Natural killer cell treated with Interleukin-12 subunit alpha and Interleukin-12 subunit beta and Interleukin-15 and Interleukin-18, amount 100 ng/mL, for 72 hours (primary cell): ENCODE measurements at places on chromosomes 7 and 10. TPM values are rescaled to one million over a fixed set of nuclear protein-coding genes. Genes with fewer than 3 reads are reported as not detected.

SNCG gene
- total RNA-seq, result not detected

DPY19L1 gene
- total RNA-seq, result 30.9 TPM

DNA sequence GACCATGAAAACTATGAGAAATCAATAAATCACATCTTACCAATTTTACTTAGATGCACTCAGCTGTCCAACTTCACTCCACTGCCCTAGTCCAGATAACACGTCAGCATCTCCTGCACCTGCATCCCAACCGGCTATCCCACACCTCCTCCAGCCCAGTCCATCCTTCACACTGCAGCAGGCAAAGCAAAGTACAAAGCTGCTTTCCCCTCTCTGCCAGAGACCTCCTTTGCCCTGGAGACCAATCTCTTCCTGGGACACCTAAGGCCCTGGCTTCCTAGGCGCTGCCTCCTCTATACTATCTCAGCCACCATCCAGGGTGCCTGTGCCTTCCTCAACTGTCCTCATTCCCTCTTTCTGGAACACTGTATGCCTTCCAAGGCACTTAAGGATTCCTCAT lies 90.3 kb upstream of the DDC start:
- H3K4me1 ChIP-seq, result peaks cover 11% of the 10 kb centered on the region
- peaks cover 5% of the 10 kb centered on the region for H3K27me3 ChIP-seq
- no peak for DNase-seq
- H3K4me3 ChIP-seq, result no peak overlapping the region

DNA sequence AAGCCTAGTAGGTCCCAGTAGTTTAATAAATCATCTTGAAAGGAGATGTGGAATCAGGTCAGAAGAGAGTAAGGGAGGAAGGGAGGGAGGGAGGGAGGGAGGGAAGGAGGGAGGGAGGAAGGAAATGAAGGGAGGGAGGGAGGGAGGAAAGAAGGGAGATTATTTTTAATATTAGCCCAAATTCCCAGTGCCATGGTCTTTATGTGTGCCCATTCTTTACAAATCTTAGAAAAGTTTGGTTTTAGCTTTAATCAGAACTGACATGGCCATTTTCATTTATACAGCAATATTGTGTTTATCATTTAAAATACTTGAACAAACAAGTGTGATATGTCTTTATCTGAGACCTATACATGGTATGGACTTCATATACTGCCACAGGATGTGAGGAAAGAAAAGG lies 86.8 kb downstream of the GAD2 start:
- no peak overlapping the region for H3K4me3 ChIP-seq
- no peaks in the 10 kb centered on the region for H3K4me1 ChIP-seq
- no peaks in the 10 kb centered on the region for H3K36me3 ChIP-seq

TMEM229A gene
- total RNA-seq, result not detected

GRCh38 chr7:32072397-32072796 lies 2.2 kb upstream of the PDE1C start:
- DNase-seq, result no peak
- H3K36me3 ChIP-seq, result no peaks in the 10 kb centered on the region
- no peaks in the 10 kb centered on the region for H3K4me1 ChIP-seq
- no peak overlapping the region for H3K4me3 ChIP-seq
- peaks cover 14% of the 10 kb centered on the region for H3K27me3 ChIP-seq
- no peak overlapping the region for H3K27ac ChIP-seq

GTF2IRD1 gene
- total RNA-seq, result not detected

FGL2 gene
- total RNA-seq, result 1.0 TPM
